Right ventricle myocardium inferior (tissue), 1 donor: ENCODE measurements at places on chromosomes 1 and 21.

DNA sequence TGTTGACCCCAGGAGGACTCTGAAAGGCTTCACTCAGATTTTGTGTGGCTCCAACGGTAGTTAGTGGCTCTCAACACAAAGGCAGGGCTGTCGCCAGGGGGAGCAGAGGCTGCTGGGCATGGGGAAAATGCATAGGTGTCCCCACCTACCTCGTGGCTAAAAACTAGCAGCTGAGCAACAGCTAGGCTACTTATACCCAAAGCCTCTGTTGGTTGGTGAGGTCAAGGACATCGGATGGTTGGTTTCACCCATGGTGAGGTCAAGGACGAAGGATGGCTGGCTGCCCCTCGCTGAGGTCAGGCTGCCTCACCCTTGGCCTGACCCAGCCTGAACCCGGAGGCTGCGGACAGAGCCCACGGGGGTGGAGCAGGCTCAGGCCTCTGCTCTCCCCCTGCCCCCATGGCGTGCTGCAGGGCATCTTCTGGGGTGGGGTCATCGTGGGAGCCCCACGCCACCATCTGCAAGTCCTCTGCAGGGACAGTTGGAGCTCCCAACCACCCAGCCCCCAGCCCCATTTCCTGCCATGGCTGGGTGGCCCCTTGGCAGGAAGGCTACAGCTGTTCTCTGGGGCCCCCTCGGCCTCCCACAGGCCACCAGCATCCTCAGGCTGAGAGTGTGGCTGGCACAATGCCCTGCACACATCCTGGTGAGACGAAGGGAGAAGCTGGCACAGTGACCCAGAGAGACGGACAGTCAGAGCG, 8.5 kb upstream of the GNB1 start:
- peak; percentile 55 for DNase-seq

DNA sequence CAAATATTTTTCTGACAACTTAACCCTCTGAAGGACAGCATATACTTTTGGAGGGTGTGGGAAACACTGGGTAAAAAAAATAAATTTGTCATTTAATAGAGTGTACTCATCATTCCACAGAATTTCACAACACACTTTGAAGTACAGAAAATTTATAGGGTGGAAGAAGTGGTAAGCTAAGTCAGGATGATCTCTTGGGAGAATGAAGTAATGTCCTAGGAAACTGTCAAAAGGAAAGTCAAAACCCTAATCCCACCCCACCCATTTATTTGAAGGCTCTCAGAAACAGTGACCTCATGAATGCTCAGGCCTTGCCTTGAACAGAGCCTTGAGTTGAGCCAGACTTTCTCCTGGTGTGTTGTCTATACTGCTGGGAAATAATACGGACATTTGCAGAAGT, 7.3 kb upstream of the UAP1 start:
- DNase-seq, result no peak

DNA sequence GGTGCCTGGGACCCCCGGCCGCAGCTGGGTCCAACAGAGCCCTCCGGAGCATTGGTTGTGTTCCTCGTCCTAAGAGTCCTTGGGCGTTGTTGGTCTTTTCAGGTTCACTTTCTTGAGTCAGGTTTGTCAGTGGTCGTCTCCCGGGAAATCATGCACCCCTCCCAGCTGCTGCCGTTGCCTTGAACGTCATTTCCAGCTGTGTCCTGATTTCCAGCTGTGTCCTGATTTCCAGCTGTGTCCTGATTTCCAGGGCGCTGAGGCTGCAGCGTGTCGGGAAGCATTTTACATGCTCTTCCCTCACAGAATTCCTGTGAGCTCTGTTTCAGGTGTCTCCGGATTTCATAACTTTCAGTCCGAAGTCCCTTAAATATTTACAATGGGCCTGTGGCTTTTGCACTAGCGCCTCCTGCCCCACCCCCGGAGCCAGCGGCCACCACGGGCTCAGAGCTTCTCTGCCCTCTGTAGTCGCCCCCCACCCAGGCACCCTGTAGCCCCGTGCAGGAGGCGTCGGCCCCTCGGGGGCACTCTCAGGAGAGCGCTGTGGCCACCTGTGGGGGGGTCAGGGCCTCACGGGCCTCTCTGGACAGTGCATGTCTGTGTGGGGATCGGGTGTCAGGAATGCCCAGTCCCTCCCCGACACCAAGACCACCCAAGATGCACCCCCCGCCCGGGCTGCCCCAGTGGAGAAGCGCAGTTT, 66.7 kb downstream of the COL18A1 start:
- peak; percentile 68 for DNase-seq

DNA sequence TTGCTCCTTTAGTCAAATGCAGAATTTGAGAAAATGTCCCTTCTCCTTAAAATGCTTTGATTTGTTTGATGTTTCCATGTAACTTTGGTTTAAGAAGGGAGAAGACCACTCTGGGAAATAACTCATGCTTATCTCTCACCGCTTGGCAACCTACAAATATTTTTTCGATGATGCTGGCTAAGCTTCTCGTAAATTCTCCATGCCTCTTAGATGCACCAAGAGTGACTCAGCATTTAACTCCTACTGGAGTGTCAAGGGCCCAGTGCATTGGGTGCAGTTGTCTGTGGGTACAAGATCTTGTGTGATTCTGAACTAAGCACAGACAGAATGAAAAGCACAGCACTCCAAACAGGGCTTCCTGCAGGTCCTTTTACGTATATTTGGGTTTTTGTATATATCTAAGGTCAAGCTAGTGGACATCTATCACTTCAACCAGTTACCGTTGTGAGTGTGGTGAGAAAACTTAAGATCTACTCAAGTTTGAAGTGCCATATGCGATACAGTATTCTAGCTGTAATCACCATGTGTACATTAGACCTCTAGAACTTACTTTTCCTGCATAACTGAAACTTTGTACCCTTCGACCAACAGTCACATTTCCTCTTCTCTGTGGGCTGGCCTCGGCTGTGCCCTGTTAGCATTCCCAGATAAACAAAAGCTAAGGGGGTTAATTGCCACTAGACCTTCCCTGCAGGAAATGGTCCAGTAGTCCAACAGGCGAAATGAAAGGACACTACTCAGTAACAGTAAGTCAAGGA, 55.8 kb downstream of the COL18A1 start:
- DNase-seq, result no peak

GRCh38 chr1:99737016-99737415, 29.4 kb downstream of the FRRS1 start:
- DNase-seq, result no peak

GRCh38 chr1:60153961-60154360, 80.4 kb upstream of the C1orf87 start:
- DNase-seq, result no peak

- DNase-seq, result no peak
Measured at GRCh38 chr1:114490274-114490693, 20.7 kb downstream of the TRIM33 start.

DNA sequence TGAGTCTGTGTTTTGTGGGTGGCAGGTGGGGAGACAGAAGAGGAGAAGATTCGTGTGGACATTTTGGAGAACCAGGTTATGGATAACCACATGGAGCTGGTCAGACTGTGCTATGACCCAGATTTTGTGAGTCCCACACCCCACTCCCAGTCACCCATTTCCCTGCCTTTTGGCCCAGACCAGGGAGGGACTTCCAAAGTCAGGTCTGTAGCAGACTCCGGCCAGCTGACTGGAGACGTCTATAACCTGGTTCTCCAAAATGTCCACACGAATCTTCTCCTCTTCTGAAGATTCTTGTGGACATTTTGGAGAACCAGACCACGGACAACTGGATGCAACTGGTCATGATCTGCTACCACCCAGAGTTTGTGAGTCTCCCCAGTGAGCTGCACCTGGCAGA, 1.6 kb downstream of the GSTM5 start:
- DNase-seq, result no peak

DNA sequence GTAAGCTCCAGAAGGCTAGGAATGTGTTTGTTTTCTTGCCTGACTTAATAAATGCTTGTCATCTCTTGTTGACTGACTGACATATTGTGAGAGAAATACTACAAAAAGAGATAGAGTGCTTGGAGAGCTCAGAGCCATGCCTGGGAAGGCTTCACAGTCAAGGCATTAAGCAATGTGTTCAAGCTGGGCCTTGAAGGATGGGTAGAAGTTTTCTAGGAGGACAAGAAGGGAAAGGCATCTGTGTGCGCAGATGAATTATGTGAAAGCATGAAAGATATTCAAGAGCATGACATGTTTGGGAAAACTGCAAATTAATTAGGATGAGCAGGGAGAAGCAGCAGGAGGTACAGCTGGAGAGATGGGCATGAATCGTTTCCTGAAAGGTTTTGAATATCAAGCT, 5.6 kb downstream of the SLAMF8 start:
- DNase-seq, result no peak

DNA sequence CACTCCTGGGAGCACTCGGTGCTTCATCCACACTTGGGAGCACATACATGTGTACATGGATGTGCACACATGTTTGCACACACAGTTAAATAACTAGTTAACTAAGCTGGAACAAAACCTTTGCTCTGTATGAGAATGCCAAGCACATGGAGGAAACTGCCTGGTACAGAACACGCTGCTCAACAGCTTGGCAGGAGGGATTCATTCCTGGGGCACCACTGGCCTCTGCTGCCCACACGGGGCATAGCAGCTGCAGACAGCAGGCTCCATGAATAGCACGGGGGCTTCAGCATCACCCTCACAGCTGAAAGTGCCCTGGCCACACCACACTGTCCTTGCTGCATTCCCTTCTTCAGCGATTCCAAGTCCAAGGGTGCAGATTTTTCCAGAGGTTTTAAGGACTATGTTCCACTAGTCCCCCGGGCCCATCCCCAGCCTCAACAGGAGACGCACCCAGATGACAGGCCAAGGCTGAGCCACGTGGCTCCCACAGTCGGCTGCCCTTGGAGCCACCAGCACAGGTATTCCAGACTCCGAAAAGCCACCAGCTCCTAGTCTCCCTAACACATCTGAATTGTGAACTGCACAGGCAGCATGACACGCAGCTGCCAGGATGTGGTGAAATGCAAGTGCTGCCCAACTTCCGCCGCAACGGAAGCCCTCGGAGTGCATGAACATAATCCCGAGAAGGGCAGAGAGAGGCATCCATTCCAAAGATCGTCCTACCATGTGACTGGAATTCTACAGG, 16.9 kb downstream of the NPHP4 start:
- peak; percentile 79 for DNase-seq
